ENCODE measurements at places on chromosomes 13 and 19. TPM values are rescaled to one million over a fixed set of nuclear protein-coding genes. Genes with fewer than 3 reads are reported as not detected.

SELENOV gene
- total RNA-seq: 8.7 TPM

KLF1 gene
- total RNA-seq: 1.1 TPM

SACS gene
- 60.6 TPM for total RNA-seq

ZNF823 gene
- 3.0 TPM for total RNA-seq

DNA sequence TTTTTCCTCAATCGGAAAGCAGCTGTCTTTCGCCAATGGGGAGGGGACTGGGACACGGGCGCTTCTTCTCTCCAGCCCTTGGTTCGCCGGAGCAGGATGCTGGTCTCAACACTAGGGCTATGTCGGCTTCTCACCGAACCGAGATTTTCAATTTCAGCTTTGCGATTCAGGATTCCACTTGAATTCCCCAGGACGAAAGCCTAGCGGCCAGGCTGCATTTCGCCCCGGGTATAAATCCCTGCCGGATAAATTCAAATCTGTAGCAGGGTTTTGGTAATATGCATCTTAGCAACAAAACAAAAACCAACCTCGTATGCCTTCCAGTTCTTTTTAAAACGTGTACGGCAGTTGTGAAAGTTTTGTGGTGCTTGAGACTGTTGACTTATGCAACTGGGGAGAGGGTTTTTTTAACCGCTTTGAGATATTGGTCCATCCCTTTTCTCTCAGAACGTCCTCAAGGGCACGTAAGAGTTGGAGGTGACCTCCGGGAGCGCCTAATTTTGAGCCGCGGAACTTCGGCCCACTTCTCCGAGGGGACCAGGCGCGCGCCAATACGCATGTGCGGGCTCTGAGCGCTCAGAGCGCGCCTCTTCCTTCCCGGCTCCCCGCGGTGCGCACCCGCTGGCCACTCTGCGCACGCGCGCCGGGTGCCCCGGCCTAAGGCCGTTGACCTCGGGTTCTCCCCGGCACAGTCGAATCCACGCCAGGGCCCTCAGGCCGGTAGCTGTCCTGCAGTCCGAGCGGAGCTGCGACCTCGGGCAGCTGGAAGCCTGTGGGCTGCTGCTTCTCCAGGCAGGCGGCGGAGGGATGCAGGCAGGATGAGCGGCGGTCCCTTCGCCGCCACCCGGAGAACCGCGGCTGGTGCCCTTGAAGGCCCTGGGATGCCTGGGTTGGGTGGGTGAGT lies 7.6 kb downstream of the POU4F1 start:
- DNase-seq: peak; percentile 75

DNA sequence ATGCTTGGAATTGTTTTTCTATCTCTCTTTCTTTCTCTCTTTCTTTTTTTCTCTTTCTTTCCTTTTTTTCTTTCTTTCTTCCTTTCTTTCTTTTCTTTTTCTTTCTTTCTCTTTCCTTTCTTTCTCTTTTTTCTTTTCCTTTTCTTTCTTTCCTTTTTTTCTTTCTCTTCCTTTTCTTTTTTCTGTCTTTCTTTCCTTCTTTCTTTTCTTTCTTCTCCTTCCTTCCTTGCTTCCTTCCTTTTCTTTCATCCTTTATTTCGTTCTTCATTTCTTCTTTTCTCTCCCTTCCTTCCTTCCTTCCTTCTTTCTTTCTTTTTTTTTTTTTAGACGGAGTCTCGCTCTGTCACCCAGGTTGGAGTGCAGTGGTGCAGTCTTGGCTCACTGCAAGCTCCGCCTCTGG lies 1.9 kb upstream of the MEX3D start:
- no peak for DNase-seq

GRCh38 chr13:50015750-50016149 lies 506 bp downstream of the KCNRG start:
- DNase-seq: peak; percentile 29

DNA sequence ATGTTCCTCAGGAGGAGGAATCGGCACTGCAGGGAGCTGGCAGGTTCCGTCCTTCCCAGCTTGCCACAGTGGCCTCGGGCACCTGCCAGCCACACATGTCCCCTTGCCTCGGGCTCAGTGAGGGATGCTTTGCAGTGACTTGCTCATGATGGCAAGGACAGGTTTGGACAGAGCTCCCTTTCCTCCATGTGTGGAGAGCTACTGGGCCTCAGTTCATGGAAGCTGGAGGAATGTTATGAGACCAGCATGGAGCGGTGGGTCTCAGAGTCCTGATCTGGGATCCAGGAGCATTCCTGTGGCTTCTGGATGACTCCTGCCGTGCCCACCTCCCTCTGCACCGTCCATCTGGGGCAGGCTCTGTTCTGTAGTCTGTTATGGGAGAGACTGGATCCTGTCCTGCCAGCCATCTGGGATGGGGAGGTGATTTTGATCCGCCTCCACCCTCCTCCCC lies 59.2 kb downstream of the SIPA1L3 start:
- DNase-seq: no peak

GRCh38 chr13:33174491-33174890 lies 111.1 kb downstream of the STARD13 start:
- no peak for DNase-seq

- DNase-seq: no peak
Measured at GRCh38 chr19:12763100-12763499, 11.5 kb downstream of the BEST2 start.

DNA sequence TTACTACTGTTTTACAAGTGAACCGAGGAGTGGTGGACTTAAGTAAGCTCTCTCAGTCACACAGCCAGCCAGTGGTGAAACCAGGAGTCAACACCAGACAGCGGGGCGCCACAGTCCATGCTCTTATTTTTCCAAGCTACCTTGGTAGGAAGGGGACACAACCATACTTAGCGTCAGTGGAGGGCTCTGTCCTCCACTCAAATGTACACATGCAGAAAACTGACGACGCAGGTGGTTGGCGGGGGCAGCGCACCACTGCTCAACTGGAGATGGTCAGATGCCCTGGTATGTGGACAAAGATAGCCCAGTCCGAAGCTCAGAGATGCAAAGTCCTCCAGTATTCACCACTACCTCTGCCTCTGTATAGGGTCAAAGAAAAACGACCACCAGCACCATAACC lies 1.1 kb downstream of the ZNF667 start:
- no peak for DNase-seq

Data from GM23338 (cell line).